ENCODE measurements at places on chromosomes 6 and 20.

DNA sequence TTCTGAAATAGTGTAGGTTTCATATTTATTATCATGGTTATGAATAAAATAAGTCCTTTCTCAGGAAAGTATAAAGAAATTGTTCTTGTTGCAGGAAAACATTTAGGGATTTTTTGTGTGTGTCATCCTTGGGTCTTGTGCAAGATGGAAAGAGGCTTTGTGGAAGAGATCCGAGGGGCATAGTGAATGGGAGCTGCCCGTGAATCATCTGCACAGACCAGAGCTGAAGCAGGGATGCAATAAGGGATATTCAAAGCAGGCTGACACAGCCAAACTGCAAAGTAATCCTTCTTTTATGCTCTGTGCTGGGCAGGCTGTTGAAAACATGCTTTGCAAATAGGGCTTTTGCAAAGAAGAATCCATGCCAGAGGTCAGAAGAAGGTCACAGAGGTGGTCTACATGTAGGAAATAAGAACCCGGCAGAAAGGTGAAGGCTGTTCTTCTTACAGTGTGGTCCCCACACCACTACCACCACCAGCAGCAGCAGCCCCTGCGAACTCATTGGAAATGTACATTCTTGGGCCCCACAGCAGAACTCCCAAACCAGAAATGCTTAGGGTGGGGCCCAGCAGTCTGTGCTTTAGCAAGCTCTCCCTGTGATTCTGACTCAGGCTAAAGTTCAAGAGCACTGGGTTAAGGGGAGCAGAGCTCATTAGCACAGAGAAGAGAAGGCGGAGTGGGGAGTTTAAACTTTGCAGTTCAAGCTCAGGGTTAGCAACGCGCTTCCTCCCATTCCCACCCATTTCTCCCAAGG is 237.6 kb downstream of the QKI start:
- DNase-seq = no peak

DNA sequence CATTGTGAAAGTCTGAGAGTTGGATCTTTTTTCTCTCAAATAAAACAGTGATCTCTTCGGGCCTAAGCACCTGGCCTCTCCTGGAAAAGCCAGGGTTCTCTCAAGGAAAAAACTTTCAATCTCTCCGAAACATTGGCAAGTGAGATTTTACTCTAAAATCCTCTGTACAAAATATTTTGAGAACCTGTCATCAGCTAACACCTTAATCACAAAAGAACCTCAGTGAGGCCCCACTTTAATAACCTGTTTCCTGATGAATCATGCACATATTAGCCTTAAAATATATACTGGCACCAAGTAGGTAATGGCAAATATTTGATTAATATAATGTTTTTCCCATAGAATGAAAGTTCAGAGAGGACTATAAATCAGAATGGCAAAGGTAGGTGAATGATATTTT is 177.9 kb downstream of the FRK start:
- DNase-seq = no peak

- no peak for DNase-seq
Observed at GRCh38 chr6:66094615-66095014, 387.6 kb upstream of the EYS start.

DNA sequence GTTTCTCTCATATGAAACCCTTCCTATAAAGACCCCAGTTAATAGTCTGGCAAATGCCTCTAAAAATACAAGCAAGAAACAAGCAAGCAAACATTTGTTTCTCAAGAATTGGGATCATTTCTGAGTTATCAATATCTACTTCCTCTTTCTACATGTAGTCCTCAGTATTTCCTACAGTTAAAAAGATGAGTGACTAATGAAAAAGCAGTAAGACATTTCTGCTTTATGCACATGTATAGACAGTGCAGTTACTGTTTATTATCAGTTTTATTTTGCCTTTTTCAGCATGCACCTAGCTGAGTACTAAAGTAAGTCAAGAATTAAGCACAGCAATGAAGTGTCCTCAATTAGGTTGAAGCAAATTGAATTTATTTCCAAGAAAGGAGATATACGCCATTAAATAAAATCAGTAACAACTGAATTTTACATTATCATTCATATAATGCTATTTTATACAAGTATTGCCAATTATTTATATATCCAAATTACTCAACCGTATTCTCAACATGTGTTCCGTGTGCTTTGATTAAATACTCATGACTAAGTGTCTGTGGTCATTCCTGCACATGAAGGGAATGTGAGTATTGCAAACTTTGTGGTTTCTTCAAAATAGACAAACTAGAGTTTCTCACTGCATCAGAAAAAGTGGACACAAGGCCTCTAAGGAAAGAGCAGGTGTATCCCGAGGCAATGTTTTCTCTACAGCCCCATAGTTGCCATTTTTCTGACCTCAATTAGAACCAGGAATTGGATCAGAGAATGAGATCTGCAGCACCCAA is 159.3 kb upstream of the MARCKS start:
- DNase-seq = no peak

DNA sequence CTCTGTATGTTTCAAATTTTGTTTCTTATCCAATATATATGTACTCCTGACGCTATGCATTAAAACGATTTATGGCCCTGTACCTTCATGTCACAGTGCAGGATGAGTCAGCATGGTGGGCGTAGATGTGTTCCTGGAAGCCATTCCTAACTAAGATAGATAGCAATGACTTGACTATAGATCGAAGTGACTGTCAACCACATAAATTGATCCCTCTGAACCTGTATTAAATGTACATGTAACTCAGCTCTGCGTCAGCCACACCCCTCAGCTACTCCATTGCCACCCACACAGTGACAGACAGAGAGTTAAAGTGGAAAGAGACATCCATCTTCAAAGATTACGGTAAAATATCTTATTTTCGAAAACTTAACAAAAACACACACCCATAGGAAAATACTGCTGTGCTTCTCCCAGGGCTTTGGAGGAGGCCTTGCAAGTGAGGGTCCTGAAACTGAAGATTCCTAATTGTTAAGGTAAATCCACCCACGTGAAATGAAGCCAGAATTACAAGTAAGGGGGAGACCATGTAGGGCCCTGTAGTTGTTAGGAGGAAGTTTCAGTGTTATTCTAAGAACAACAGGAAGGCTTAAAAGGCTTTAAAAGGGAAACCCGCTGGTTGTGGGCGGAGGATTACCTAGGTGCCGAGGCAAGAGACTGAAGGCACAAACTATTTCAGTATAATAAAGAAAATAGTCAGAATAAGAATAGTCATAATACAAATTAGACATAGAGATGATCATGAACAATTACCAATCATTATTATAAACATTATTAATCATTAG is 10.3 kb upstream of the RAD21L1 start:
- DNase-seq = no peak

GRCh38 chr20:25223179-25223661 is 24.7 kb upstream of the PYGB start:
- DNase-seq = no peak

DNA sequence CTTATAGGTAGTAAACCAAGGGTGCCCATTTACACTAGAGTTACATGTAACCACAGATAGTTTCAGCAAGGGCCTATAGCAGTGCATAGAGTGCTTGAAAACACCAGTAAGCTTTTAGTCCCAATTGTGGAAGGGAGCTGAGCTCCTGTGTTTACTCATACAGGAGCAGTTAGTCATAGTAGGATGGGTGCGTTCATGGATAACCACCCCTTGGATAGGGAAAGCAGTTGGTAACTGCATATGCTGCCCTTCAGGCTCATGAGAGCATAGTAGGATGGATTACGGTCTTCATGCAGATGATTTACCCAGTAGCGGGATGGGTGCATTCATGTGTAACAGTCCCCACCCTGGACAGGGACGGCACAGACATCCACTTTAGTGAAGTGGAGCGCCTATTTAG is 45.1 kb downstream of the OR2B6 start:
- DNase-seq = no peak

DNA sequence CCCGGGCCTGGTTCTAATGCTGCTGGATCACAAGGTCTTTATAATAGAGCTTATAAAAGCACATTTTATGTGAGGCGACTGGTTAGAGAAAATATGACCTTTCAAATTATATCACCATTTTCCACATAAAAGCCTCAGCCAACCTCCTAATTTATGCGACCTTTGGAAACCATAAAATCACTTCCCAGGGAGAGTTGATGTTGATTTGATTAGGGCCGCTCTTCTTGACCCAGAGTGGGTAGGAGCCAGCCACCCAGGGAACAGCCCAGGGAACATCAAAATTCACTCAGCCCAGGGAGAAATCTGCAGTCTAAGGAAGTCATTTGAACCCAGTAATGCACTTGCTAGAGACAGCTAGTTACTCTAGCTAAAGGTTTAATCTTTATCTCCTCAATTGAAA is 79.8 kb upstream of the TENT5A start:
- DNase-seq = no peak

DNA sequence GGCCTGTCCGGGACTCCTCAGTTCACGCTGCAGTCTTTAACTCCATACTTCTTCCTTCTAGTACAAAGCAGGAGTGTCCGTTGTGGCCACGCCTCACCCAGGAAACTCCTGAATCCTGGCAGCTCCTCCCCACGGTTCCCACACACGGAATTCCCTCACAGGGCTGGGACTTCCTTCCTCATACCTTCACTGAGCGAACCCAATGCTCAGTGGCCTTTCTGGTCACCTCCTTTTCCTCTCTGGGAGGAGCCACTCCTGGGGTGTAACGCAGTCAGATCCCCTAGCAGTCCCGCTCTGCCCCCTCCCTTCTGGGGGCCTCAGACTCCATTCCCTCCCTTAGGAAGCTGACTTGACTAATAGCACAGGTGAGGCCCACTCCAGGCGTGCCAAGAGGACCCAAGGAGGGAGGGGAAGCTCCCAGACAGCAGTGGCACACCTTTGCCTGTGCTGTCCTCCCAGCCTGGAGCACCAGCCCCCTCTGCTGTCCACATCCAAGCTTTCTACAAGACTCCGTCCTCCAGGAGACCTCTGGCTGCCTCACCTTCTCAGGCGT is at the start of gene SLC52A3:
Gene SLC52A3 (minus strand): TSS at position 75 of the 553 bp plus-strand sequence. CDS start 2,726 bp downstream, outside the sequence.
- DNase-seq = no peak

DNA sequence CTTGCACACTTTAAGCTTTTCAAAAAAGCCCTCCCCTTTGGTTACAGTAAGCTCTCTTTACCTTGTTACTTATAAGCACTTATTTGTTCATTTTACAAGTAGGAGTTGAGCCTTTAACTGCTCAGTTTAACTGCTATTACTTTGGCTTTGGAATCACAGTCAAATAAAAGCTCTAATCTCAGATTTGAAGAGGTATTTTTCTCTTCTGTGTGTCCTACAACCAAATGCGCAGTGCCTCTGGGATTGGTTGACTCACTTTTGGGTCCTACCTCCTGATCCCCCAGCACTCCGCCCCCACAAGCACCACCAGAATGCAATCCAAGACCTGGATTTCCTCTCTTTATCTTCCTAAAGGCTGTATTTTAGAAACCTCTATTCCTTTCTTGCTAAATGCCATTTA is 2.5 kb downstream of the NCOA7 start:
- DNase-seq = no peak

GRCh38 chr6:79335133-79335674 is 100.7 kb upstream of the HMGN3 start:
- no peak for DNase-seq

DNA sequence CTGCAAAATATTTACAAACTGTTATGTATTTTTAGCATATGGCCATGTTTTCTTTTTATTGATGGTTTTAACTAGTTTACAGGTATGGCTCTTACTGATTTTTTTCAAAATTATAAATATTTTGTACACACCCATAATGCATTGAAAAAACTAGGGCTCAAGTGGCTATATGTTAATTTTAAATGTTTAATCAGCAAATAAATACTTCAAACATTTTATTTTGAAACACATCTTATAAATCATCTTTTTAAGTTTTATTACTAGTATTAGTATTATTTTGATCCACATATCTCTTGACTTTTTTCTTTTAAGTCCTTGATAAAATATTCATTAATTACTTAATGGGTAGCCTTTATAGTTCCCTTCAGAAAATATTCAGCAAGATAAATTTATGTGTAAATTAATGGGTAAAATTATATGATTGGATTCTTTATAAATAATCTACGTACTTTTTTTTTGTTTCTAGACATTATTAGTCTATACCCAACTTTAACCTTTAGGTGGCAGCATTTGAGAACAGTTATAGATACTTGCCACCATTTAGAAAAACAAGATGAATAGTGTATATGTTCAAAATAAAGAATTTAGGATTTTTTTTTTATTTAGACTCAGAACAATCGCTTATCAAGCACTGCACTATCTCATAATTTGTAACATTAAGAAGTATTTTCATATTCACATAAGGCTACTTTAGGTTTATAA is 241.9 kb downstream of the ADGRB3 start:
- no peak for DNase-seq

DNA sequence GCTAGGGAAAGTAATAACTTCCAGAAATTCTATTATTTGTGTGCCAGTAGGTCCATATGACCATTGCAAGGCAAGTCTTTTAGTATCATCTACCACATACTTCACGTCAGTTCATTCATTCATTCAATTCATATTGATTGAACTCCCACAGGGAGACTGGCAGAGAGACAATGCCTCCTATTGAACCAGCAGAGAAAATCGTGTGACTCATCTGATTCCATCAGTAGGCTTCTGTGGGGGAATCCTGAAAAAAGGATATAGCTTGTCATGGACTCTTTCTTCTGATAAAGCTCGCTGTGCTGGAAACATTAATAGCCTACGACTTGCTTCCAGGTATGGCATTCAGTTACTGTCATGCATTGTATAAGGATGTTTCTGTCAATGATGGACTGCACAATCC is 45.3 kb upstream of the CNR1 start:
- DNase-seq = no peak

GRCh38 chr20:17684077-17684888 is 2.2 kb upstream of the RRBP1 start:
- DNase-seq = no peak

DNA sequence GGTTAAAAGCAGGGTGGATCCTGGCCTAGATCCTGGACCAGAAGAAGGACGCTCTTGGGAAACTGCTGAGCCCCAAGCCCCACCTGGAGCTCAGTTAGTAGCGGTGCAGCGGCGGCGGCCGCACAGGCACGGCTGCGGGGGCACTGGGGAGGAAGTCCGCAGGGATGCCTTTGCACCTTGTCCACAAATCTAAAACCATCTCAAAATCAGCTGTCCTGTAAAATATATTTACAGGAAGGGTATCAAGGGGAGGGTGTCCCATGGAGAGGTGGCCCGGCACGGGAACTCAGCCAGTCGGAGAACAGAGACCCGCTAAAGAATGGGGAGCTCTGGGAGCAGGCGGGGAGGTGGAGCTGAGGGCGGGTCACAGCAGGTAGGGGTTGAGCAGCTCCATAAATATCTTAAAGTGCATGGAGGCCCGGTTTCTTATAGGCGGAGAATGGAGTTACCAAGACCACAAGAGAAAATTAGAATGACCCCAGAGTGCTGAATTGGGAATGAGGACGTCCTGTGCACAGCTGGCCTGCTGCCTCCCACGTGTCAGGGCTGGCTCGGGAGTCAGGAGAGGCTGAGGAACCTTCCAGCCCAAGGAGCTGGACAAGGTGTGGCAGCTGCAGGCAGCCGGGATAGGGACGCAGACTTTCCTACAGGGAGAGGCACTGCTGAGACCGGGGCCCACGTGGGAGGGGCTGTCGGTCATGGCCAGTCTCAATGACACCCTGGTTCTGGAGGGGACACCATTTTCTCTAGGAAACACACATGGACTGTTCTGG is 8.0 kb downstream of the MTG2 start:
- DNase-seq = no peak

- no peak for DNase-seq
Observed at GRCh38 chr20:2402271-2402980, 21.7 kb downstream of the TGM6 start.

GRCh38 chr20:17457079-17457478 is 74.1 kb downstream of the BFSP1 start:
- DNase-seq = no peak

GRCh38 chr6:142784344-142784743 is 160.6 kb downstream of the HIVEP2 start:
- no peak for DNase-seq

- DNase-seq = no peak
Observed at GRCh38 chr20:33826270-33826897, 15.2 kb downstream of the CHMP4B start.

- no peak for DNase-seq
Observed at GRCh38 chr6:125201961-125202729, 48.6 kb downstream of the TPD52L1 start.
